ENCODE measurements at places on chromosomes 1 and 21.

- no peak for DNase-seq
These were observed 13.3 kb downstream of the CELA2B start for GRCh38 chr1:15489052-15489736.

- no peak for DNase-seq
These were observed 71.2 kb upstream of the ECE1 start for GRCh38 chr1:21361506-21361905.

- no peak for DNase-seq
These were observed 32.7 kb upstream of the ZBTB40 start for GRCh38 chr1:22418933-22419382.

GRCh38 chr1:15948595-15949452, 27.1 kb downstream of the ZBTB17 start:
- DNase-seq = no peak

GRCh38 chr1:196078691-196079090, 529.5 kb downstream of the KCNT2 start:
- no peak for DNase-seq

DNA sequence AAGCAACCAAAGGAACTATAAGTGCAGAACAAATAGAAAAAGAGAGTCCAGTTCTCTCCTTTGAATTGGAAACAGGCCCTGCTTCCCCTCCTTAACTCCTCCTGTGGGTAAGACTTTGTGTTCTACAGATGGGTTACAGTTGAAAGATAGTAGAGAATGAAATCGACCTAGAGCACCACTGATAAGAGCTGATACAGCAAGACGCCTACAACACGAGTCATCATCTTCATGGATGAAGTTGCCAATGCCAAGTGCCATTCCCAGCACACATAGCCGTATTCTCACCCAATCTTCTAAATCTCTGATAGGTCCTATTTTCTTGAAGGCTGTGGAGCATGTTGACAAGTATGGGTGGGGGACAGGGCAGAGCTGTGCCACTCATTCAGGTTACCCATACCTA, 99.8 kb upstream of the CAMK1G start:
- DNase-seq = no peak

GRCh38 chr1:20663969-20664715, 3.0 kb upstream of the DDOST start:
- no peak for DNase-seq

DNA sequence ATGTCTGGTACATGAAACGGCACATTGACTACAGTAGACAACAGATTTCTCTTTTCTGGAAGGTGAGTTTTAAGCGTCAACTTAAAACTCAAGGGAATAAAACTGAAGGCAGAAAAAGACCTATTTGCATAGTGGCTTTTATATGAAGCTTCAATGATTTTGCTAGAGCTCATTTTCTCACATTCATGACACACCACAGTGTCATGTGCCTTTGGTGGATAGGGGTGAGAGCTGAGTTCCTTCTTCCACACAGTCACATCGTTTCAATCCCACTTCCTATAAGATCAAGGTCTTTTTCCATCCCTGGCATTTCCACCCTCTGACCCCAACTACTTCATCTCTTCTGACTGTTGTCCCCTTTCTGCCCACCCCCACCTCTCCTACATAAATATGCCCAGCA, 31.0 kb downstream of the IL12RB2 start:
- DNase-seq = no peak

DNA sequence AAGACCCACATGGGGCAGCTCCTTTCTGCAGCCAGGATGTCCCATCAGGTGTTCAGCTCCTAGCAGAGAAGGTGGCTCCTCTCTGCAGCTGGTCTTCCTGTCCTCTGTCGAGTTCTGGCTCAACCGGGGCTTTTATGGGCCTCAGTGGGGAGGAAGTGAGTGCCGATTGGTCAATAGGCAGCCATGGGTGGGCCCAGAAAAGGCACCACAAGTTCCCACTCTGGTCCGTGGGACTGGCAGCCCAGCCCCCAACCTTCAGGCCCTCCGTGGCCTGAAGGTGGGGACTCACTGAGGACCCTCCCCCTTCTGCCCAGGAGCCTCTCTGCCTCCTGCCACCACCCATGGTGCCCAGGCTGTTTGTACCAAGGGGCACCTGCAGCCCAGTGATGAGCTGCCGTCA, 161.7 kb upstream of the DUSP10 start:
- DNase-seq = no peak

GRCh38 chr21:36542312-36543101, 62.6 kb upstream of the CLDN14 start:
- DNase-seq = no peak

- no peak for DNase-seq
These were observed 36.7 kb upstream of the MTF2 start for GRCh38 chr1:93042187-93043056.

DNA sequence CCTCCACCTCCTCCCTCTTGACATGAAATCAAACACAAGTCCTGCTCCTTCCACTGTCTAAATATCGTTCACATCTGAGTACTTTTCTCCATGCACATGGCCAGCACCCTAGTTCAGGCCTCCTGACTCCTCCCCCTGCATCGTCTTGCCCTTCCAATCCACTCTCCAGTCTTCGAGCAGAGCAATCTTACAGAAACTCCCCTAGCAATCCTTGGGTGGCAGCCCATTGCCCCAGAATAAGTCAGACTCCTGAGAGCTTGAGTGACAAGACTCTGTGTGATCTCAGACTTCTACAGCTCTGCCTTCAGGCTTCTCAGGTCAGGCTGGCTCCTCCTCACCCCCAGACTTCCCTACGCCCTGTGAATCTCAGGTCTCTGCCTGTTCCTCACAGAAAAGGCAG, 5.5 kb downstream of the SH2D2A start:
- DNase-seq = no peak

DNA sequence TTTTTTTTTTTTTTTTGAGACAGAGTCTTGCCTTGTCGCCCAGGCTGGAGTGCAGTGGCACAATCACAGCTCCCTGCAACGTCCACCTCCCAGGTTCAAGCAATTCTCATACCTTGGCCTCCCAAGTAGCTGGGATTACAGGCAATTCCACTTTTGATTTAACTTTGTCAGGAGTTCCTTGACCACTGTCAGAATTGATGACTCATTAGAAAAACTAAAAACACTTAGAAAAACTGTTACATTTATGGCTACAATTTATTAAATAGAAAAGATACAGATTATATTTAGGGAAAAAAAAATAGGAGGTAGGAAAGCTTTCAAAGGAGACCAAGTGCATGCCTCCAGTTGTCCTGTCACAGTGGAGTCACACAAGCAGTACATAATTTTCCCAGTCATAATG, 20.0 kb downstream of the ZNF678 start:
- no peak for DNase-seq

DNA sequence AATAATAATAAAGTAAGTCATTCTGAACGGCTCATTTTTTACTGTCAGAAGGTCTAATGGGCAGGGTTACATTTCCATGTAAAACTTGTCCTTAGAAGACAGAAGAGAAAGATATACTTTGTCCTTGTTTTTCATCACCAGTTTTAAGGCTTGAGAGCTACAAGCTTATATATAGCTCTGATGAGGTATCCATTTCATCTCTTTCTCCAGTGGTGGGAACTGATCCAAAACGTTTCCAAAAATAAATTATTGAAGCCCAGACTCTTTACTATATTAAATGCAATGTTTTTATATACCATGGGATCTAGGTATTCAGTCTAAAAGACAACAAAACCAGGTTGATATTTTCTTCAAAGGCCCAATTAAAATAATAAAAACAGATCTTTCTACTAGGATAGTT, 8.7 kb downstream of the B3GALNT2 start:
- DNase-seq = no peak

DNA sequence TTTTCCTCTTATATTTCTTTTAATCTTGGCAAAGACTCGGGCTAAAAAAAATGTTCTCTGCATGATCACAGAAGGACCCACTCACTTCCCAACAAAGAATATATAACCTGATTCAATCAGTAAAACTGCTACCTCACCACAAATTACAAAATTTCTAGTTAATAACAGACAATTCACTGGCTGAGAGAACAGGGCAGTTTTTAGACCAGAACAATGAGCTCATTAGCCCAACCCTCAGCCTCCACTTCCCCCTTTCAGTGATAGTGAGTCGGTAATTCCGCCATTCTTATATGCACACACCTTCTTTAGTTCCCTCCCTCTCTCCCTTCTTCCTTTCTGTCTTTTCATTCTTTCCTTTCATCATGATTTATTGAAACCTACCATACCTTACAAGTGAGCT, 8.9 kb downstream of the SIPA1L2 start:
- no peak for DNase-seq

- no peak for DNase-seq
These were observed 144.7 kb downstream of the APP start for GRCh38 chr21:26025536-26026512.

DNA sequence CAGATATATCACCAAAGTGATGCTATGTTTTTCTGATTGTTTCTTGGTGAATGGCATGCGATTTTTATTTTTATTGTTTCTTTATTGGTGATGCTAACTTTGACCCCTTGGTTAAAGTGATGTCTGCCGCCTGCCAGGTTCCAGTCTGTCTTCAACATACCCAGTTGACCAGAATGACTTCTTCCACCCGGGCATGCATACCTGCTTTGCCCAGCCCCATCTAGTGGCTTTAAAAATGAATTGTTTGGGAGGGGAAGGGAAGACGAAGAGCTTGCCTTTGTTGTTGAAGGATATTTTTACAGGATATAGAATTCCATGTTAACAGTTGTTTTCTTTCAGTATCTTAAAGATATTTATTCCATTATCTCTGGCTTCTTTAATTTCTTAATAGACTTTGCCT, 65.1 kb downstream of the ATG4C start:
- DNase-seq = no peak

- no peak for DNase-seq
These were observed 71.5 kb upstream of the DISP3 start for GRCh38 chr1:11407301-11407994.

DNA sequence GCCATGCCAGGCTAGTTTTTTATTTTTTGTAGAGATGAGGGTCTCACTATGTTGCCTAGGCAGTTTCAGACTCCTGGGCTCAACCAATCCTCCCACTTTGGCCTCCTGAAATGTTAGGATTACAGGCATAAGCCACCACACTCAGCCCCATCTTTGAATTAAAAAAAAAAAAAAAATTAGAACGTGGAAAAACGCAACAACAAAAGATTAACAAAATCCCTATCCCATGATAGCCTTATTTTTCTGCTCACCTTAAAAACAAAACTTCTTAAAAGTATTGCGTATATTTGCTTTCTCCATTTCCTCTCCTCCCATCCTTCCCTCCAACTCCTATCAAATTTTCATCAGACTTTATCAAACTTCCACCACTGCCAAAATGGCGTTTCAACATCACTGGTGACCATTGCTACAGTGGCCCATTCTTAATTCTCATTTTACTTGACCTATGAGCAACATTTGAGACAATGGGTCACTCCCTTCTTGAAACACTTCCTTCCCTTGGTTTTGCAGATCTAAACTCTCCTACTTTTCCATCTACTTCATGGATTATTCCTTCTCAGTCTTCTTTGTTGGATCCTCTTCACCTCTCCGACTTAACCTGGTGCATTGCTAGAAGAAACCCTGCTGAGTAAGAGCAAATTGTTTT, 579 bp upstream of the ZNF684 start:
- DNase-seq = no peak

- no peak for DNase-seq
These were observed 94.0 kb upstream of the FMN2 start for GRCh38 chr1:239997515-239998311.

DNA sequence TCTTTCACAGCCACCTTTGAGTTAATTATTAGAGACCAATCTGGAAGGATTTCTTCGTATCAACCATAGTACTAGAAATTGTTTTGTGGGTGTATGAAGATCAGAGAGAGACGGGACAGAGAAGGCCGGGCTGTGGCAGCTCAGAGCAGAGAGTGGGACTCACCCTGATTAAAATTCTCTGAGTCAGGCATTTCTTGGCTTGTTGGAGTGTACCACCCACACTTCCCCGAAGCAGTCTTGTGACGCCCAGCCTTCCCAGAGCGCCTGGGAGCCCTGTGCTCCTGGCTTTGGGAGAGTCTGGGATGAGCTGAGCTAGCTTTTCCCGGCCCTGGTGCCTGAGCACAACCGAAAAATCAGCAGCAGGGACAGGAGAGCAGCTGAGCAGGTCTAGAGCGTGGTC, 19.4 kb downstream of the PLEKHM2 start:
- no peak for DNase-seq

- no peak for DNase-seq
These were observed 59.3 kb upstream of the FBXO28 start for GRCh38 chr1:224054611-224055010.

- no peak for DNase-seq
These were observed 73.3 kb upstream of the IRF2BP2 start for GRCh38 chr1:234683127-234683860.

- no peak for DNase-seq
These were observed 99.9 kb upstream of the SERBP1 start for GRCh38 chr1:67530071-67530470.

GRCh38 chr1:224245188-224245587, 62.1 kb downstream of the DEGS1 start:
- no peak for DNase-seq

DNA sequence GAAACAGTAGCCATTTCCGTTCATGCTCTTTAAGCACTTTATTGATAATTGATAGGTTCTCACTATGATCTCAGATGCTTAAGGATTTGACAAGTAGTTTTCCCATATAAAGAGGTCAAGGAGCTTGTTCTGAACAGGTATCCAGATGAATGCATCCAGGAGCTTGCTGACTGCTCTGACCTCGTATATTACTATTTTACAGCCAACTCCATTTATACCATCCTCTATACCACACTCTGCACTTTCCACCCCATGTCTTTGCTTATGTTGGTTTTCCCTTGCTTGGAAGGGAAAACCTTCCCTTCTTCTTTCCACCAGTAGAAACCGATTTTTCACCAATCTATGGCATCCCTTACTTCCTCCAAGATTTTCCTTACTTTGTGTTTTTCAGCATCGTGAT, 107.2 kb downstream of the LHX9 start:
- no peak for DNase-seq

DNA sequence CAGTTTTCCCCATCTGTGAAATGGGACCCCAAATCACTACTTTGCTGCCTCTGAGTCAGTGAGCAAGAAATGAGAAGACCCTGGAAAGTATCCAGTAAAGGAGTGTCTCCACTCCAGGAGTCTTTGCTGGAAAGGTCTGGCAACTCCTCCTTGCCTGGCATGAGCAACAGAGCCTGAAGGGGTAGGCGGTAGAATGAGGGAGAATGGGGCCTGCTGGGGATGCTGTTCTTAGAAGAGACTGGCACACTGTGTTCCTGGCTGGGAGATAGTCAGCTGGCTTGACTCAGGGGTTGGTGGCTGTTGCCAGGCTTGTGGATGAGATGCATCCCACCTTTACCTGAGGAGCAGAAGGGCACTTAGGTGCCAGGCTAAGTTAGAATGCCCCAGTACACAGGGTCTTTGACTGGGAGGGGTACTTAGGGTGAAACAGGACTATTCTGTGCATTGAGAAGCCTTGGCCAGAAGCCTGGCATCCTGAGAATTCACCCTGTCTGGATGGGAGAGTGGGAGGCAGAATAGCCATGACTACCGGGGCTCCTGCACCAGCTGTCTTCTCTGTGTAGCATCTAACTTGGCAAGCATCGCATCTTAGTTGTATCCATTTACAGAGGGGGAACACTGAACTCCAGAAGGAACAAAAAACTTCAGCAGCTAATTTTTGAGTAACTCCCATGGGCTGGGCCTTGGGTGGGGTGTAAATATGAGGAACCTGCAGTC, 2.5 kb downstream of the MFSD2A start:
- DNase-seq = no peak
